ENCODE measurements at places on chromosomes 7 and 10. TPM values are rescaled to one million over a fixed set of nuclear protein-coding genes. Genes with fewer than 3 reads are reported as not detected.

DNA sequence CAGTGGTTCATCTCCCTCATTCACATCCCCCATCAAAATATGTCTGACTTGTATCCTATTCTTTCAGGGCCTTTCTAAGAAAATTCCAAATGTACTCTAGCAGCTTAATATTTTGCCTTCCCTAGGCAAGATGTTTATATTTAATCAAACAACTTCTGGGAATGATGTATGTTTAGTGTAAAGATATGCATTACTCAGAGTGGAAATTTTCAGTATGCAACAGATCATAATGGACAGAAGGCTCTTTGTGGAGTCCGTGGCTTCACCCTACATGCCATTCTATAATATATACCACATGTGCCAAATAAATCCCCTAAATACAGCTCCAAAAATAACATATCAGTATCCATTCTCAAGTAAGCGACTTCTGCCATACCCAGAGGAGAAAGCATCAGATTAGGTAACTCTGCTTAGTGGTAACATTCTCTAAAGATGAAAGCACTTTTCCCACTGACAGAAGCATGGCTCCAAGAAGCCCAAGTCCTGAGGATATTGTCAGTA, 316.6 kb downstream of the KCNMA1 start:
- H3K4me1 ChIP-seq: no peaks in the 10 kb centered on the region
- no peak overlapping the region for H3K4me3 ChIP-seq
- H3K36me3 ChIP-seq: no peaks in the 10 kb centered on the region
- H3K27me3 ChIP-seq: peaks cover 99% of the 10 kb centered on the region
- no peak overlapping the region for H3K27ac ChIP-seq
- DNase-seq: no peak

DNA sequence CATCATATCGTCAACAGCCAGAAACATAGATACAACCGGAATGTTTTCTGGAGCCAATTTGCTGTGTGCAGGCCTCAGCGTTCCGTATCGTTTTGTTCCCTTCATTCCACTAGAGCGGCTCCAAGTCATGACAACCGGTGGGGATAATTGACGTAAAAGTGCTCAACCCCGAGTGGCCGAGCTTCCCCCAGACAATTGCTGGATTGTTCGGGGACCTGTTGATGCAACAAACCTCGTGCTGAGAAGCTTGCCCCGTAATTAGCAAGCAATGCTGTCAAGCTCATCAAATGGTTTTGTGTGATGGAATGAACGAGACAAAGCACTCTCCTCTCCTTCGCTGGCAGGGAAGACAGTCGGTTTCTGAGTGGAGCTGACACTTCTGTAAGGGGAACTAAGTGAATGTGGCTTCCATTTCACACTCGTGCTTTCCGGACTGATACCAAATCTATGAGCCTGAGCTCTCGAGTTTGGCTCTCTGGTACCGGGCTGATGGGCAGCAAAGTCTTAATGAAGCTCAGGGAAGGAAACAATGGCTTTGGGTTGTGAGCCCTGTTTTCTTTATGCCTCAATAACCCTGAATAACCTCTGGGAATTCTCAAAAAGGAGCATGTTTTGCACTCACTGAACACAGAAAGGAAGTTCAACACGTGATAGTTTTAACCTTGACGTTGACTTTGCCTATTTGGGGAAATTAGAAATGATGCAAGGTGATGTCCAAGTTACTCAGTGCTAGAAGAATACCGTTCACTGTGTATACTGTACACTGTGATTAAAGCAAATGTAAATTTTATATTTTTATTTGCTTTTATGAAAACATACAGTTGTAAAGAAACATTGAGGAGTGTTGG, 220.5 kb downstream of the BAMBI start:
- no peak overlapping the region for H3K4me3 ChIP-seq
- no peaks in the 10 kb centered on the region for H3K36me3 ChIP-seq
- peaks cover 3% of the 10 kb centered on the region for H3K4me1 ChIP-seq
- H3K27me3 ChIP-seq: no peaks in the 10 kb centered on the region
- no peak for DNase-seq

- no peaks in the 10 kb centered on the region for H3K27me3 ChIP-seq
- DNase-seq: no peak
- H3K4me1 ChIP-seq: no peaks in the 10 kb centered on the region
- peaks cover 22% of the 10 kb centered on the region for H3K36me3 ChIP-seq
These were observed 28.3 kb downstream of the GBX1 start for GRCh38 chr7:151139071-151139790.

GRCh38 chr7:116400522-116400921, 99.0 kb upstream of the CAV2 start:
- DNase-seq: no peak
- H3K27ac ChIP-seq: no peak overlapping the region
- no peaks in the 10 kb centered on the region for H3K36me3 ChIP-seq
- H3K27me3 ChIP-seq: no peaks in the 10 kb centered on the region
- H3K4me1 ChIP-seq: peaks cover 19% of the 10 kb centered on the region

The TMEM178B gene
- 1.5 TPM for total RNA-seq

DNA sequence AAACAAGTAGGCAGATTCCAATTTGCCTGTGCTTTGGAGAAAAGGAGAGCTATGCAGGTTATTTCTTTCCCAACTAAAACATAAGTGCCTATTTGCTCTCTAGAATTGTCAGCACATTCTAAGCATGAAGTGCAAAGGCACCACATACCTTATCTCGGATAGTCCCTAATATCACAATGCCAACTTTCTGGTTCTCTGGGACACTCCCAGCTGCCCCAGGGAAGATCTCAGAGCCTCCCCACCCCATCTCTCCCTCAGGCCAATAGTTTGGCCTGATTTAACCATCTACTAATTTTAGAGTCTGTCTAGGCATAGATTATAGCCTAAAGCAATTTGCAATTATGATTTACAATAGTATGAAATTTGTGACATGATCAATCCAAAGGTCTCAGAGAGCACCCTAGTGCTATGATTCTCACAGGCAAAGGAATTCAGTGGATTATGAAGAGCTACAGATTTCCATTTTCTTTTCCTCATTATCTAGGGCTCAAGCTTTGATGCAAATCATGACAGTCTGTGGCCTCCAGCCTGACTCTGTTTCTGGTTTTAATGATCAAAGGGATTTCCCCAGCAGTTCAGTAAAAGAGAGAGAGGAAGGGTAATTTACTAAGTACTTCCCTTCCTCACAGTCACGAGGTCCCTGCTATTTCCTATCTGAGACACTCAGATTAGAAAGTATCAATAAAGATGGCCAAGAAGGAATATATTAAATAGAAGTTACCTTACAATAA, 29.0 kb upstream of the IL6 start:
- DNase-seq: no peak
- H3K27me3 ChIP-seq: no peaks in the 10 kb centered on the region
- no peak overlapping the region for H3K27ac ChIP-seq
- H3K36me3 ChIP-seq: no peaks in the 10 kb centered on the region
- no peak overlapping the region for H3K4me3 ChIP-seq

The ACTR3C gene
- 22.8 TPM for total RNA-seq

The DGKI gene
- total RNA-seq: not detected

- no peak overlapping the region for H3K4me3 ChIP-seq
- H3K27me3 ChIP-seq: no peaks in the 10 kb centered on the region
These were observed 5.4 kb downstream of the AGBL3 start for GRCh38 chr7:134991469-134992339.

The LFNG gene
- total RNA-seq: 59.1 TPM

GRCh38 chr10:129335942-129336341, 131.1 kb upstream of the MGMT start:
- no peak overlapping the region for H3K4me3 ChIP-seq
- no peaks in the 10 kb centered on the region for H3K27me3 ChIP-seq
- no peaks in the 10 kb centered on the region for H3K4me1 ChIP-seq

DNA sequence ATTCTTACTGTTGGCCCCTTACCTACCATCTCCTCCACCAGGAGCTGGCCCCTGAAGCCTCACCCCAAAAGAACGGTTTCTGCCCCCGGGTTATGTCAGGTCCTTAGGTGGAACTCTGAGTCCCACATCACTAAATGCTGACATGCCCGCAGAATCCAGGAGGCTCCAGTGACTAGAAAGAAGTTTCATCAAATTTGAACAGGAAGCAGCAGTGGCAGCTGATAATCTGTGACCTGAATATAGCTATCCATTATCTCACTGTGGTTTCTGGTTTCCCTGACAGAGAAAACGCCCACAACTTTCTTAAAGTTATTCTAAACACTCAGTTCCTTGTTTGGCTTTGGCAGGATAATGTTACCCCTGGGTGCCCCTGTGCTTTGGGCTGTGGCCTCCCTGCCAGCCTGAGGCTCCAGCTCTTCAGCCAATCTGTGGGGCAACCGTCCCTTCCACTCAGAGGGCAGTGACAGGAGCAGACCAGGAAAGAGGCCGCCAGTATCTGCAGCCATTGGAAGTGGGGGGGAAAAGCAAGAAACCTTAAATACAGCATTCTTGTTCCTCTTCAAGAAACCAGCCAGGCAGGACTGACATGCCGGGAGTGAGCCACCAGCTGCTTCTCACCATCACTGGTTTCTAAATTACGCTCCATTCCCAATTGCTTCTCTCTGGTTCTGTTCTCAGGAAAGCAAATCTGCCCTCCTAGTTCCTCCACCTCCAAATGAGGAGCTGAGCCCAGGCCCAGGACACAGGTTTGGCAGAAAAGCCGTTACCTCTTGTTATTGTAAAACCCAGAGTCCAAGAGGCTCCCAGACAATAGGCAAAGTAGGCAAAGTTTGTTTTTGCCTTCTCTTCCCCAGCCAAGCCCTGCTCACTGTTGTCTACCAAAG, 41.2 kb upstream of the VCL start:
- H3K27ac ChIP-seq: peak overlapping the region; percentile 48
- peaks cover 9% of the 10 kb centered on the region for H3K36me3 ChIP-seq
- peak overlapping the region; percentile 23 for H3K4me3 ChIP-seq
- peak; percentile 77 for DNase-seq
- peaks cover 39% of the 10 kb centered on the region for H3K4me1 ChIP-seq
- H3K27me3 ChIP-seq: no peaks in the 10 kb centered on the region

DNA sequence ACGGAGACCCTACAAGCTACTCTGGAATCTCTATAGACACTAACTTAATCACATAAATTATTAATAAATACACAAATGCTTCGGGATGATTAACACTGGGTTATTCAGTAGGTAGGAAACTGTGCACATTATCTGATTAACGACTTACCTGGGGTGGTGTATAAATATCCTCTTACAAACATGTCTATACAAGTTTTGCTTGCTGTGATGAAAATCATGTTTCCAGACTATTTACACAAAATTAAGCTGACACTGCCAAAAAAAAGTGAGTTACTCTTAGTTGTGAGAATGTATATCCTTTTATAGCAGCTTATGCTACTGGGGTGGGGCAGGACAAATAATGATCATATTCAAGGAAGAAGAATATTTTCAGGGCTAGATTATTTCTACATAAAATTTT, 314.6 kb downstream of the C7orf25 start:
- no peaks in the 10 kb centered on the region for H3K4me1 ChIP-seq
- no peak overlapping the region for H3K27ac ChIP-seq
- no peaks in the 10 kb centered on the region for H3K36me3 ChIP-seq
- DNase-seq: no peak
- no peaks in the 10 kb centered on the region for H3K27me3 ChIP-seq

DNA sequence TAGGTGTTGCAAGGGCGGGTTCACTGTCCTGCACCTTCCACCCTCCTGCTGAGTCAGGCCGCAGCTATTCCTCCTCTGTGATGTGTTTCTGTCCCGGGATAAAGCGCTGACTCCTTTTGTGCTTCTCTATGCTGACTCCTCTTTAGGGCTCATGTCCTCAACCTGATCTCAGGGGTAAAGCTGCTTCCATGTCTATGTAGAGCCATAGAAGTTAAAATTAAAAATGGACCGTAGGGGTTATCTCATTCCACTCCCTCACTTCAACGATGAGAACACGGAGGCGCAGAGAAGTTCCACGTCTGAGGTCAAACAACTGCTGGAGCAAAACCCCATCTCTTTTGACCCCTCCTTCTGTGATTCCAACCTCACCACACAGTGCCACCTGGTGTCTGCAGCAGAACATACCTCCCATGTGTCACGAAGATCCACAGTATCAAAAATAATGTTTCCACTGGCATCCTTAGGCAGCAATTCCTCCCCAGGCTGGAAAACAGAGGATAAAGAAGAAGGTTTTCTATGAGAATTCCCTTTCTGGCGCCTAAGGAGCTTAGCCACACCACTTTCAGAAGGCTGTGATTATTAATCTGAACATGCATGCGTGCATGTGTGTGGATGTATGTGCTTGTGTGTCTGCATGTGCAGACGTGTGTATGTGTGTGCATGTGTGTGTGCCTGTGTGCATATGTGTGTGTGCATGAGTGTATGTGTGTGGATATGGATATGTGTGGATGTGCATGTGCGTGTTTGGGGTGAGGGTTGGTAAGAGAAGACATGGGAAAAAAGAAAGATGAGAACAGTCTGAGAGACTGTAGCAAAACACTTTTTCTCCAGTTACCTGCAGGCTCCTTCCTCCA, 81.2 kb upstream of the UCN3 start:
- no peaks in the 10 kb centered on the region for H3K27me3 ChIP-seq
- peak overlapping the region; percentile 64 for H3K27ac ChIP-seq
- DNase-seq: peak; percentile 83
- peaks cover 33% of the 10 kb centered on the region for H3K4me1 ChIP-seq
- peak overlapping the region; percentile 56 for H3K4me3 ChIP-seq

Measured in Calu3 (cell line).